Stimulated activated CD4-positive, alpha-beta T cell treated with anti-CD3 and anti-CD28 coated beads, Interleukin-2, amount 100 ng/mL, for 48 hours (primary cell): ENCODE measurements at places on chromosomes 1 and 21.
A peak's percentile ranks its signal among the peaks of the same experiment; 100 is the strongest.

DNA sequence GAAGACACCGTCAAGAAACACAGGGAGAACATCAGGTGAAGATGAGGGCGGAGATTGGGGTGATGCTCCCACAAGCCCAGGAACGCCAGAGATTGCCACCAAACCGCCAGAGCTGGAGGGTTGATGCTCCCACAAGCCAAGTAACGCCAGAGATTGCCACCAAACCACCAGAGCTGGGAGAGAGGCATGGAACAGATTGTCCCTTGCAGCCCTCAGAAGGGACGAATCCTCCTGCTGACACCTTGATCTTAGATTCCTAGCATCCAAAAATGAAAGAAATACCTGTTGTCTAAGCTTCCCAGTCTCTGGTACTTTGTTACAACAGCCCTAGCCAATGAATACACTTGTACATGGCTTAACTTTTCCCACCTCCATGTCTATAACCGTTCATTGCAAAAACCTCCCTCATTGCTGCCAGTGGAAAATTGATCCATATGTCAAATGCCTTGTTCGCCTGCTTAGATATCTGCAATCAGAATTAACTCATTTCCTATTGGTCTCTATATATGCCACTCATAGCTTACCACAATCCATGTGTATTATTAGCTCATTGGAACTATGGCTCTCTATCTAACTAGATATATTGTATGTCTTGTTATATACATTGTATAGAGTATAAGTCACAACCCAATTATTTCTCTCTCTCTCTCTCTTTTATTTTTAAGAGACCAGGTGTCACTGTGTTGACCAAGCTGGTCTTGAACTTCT, 127.4 kb downstream of the ADSS2 start:
- no peak for DNase-seq

DNA sequence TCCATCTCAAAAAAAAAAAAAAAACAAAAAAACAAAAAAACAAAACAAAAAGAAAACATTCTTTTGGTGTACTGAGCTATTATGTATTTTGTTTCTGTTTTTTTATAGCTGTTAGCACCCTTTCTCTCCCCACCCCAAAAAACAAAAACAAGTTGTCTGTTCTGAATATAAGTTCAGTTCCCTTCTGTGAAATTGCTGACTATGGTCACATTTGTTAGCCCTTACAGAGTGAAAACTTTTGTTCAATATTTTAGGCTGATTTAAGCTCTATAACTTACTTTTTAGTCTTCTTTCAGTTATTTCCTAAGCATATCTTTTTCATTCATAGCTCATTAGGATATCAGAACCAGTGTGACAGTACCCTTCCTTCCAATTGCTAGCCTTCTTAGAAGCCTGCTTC, 1056.6 kb upstream of the NCAM2 start:
- DNase-seq: no peak

DNA sequence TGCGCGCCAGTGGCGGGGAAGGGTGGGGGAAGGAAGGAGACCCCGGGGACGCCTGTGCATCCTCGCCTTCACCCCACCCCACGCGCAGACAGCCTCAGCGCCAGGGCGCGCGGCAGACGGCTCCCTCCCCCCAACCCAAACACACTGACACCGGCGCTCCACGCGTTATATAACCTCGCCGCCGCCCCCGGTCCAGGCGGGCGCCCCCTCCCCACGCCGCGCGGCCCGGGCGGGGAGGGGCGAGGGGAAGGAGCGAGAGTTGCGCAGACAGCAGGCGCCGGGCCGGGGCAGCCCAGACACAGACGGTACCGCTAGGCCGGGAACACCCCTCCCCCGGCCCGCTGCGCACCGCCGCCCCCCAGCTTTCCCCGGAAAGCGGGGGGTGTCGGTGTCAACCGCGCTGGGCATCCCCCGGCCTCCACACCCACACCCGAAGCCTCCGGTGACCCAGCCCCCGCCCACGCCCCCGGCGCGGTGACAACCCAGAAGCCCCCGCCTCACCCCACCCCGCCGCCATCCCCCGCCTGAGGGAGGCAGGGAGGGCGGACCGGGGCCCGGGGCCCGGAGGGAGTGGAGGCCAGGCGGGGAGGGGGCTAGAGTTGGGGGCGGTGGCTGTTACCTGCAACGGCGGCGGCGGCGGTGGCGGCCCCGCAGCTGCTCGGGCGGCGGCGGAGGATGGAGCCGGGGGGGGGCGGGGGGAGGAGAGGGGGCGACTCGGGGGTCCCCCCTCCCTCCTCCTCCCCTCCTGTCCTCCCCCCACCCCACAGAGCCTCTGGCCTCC, 432 bp downstream of the AKT3 start:
- DNase-seq: peak; percentile 38

DNA sequence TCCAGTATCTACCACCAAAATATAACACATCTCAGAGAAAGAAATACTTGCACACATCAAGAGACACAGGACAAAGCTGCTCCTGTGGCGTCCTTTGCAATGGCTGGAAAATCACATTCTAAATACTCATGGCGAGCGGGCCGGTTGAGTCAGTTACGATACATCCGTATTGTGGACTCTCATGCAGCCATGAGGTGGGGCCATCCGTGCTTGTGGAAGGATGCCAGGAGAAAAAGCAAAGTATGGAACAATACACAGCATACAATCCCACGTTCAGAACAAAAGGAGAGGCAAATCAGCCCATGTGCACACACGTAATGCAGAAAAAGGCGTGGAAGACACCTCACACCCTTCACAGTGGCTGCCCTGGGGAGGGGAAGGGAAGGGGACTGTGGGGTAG, 13.1 kb downstream of the ATP13A2 start:
- DNase-seq: no peak

DNA sequence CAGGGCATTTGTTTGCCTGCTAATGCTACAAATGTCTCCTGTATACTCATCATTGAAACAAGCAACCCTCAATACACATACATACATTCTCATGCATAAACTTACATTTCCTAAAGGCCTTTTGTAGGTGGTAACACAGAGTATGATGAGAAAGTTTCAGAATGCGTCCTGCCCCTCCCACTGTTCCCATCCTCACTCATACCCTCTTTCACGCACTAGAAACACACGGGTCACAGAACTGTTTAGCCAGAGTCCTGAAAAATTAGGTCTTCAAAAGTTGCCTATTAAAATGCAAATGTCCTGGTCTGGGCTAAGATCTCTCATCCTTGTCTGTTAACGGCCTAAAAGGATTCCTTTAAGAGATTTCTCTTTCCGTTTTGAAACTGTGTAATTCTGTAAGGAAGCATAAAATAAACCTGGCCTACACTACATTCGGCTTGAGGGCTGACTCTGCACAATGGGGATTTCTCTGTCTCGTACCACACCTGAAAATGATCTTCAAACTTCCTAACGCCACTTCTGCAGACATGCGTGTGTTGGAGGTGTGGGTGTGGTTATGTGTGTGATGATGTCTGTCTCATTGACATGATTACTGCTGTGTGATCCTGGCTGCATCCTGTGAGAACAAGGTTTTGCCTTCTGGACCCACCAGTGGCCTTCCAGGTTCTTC, 5.3 kb upstream of the FCER1A start:
- no peak for DNase-seq

- no peak for DNase-seq
These were observed 127.6 kb downstream of the DMRTB1 start for GRCh38 chr1:53586765-53587164.

GRCh38 chr1:226427131-226427530, 19.2 kb upstream of the PARP1 start:
- DNase-seq: no peak

- no peak for DNase-seq
These were observed 8.8 kb downstream of the ATP5IF1 start for GRCh38 chr1:28244549-28245251.

DNA sequence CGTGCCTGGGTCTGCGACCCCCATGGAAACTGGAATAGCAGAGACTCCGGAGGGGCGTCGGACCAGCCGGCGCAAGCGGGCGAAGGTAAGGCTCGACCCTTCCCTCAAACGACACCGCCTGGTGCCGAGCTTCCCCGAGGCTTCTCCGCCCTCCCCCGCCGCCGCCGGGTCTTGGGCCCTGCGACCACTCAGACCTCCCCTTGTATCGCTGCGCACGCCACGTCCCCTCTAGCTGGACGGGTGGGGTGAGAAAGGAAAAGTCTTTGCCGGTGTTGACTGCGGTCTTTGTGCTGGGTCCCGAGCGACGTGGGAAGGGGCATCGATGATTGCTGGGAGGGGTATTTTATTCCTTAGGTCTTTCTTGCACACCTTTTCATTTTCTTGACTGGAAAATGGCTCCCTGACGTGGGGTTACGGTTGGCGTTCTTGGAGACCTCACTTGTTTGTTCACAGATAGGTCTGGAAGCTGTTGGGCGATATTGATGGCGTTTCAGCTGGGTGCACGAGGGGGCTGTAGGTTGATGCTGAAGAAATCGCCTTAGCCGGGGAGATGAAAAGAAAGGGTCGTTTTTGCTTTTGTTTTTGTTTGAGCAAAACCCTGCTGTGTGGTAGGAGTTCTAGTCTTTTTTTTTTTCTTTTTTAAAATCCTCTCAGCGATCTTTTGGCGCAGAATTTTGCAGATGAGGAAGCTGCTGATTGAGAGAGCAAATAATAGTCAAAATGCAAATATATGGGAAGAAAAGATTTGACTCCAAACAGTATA, 776 bp downstream of the KDM1A start:
- DNase-seq: peak; percentile 3

- DNase-seq: no peak
These were observed 136.3 kb downstream of the CLEC20A start for GRCh38 chr1:178360421-178360820.

- no peak for DNase-seq
These were observed 10.9 kb downstream of the SMAP2 start for GRCh38 chr1:40384413-40384762.

DNA sequence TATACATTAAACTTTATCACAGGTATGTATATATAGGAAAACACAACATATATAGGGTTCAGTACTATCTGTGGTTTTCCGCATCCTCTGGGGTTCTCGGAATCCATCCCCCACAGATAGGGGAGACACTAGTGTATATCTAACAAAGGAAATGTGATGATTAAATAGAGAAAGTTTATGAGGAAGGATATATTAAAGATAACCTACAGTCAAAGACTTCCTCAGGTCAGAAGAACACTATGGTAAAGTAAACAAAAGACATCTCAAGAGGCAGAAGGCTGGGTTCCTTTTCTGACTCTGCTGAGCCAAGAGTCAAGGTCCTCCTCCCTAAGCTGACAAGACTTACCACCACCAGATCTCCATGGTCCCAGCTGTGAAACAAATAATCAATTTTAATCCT, 12.1 kb downstream of the USP24 start:
- no peak for DNase-seq

DNA sequence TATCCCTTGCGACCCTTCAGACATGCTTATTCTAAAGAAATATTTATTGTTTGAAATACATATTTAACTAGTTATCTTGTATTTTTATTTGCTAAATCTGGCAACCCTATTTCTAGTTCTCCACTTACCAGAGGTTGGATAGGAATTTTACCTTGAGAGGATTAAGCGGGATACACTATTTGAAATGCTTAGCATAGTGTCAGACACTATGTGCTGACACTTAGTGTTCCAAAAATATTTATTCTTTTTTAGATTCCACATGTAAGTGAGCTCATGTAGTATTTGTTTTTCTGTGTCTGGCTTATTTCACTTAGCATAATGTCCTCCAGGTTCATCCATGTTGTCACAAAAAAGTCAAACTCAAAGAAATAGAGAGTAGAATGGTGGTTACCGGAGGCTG, 78.7 kb downstream of the NTMT2 start:
- DNase-seq: no peak

GRCh38 chr1:28601696-28602095, 9.6 kb downstream of the RAB42 start:
- peak; percentile 8 for DNase-seq

GRCh38 chr1:31153423-31153822, 86.3 kb downstream of the NKAIN1 start:
- DNase-seq: no peak

- DNase-seq: no peak
These were observed 134.7 kb downstream of the GRIK1 start for GRCh38 chr21:29805105-29805504.

GRCh38 chr1:237166593-237167101, 124.7 kb downstream of the RYR2 start:
- no peak for DNase-seq

GRCh38 chr1:119806489-119806888, 4.8 kb downstream of the REG4 start:
- no peak for DNase-seq

DNA sequence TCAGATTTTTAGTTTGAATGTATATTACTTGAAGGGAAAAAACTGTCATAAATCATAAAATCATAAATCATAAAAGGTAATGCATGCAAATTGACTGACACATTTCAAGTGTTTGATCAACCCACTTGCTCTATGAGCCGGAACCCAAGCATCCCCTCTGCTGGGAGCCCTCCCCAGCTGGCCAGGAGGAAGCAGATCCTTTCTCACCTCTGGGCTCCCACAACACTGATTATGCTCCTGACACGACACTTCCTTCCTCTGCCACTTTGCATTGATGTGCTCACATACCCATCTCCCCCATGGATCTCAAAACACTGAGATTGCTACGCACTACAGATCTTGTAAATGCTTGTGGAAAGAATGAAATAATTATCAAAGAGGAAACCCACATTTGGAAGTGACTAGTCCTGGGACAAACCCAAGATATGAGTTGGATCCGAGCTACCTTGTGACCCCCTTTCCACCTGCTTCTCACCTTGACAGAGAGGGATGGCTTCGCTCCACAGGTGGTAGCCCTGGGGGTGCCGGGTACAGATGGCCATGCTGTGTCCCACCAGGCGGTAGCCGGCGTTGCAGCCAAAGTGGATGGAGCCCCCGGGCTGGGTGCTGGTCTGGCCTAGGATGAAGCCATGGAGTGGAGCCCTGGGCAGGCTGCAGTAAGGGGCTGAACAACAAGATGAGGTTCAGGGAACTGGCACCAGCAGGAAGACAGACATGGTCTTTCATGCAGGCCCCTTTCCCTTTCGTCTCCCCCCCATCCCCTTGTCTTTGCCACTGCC, 104.6 kb downstream of the ZSCAN20 start:
- DNase-seq: no peak

DNA sequence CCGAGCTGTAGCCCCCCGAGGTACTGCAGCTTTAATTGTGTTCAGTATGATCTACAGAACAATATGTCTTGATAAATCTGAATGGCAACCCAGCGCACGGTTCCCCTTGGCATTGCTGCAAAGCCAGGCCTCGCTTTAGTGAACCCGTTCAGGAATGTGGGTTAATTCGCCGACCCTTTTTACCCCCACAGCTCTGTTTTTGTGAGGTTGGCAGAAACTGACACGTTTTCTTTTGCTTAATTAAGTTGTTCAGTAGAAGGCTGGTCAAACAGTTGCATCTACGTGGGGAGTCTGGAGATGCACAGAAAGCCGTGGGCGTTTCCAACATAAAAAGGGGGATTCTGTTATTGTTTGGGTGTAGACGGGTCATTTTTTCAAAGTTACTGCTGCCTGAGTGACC, 43.2 kb downstream of the OLIG1 start:
- DNase-seq: no peak

GRCh38 chr1:228004331-228004855, 2.4 kb upstream of the WNT3A start:
- DNase-seq: no peak

DNA sequence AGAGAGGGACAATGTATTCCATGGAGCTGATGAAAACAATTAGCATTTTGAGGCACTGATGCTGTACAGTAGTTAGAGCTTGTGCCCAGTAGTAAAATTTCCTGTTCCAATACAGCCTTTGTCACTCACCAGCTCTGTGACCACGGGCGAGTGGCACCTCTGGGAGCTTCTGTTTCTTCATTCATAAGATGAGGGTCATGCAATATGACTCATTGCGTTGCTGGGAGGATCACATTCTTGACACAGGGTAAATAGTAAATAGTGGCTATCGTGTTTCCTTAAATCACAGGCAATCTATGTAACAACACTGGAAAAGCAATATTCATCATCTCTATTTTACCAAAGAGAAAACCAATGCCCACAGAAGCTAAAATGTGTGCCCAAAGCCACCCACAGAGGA, 4.5 kb upstream of the LRRC52 start:
- DNase-seq: no peak

- DNase-seq: peak; percentile 58
These were observed 146.0 kb upstream of the KIAA0040 start for GRCh38 chr1:175338387-175339135.
